GM06990 (cell line): ENCODE measurements at places on chromosomes 5 and 9.
A peak's percentile ranks its signal among the peaks of the same experiment; 100 is the strongest.

GRCh38 chr9:5549658-5550650, 39.6 kb downstream of the PDCD1LG2 start:
- no peak for DNase-seq

GRCh38 chr5:52262844-52263243, 524.9 kb upstream of the ITGA1 start:
- DNase-seq: no peak

GRCh38 chr5:88682881-88683361, 200.1 kb downstream of the MEF2C start:
- DNase-seq: no peak

GRCh38 chr5:89265511-89266179, 382.7 kb upstream of the MEF2C start:
- DNase-seq: no peak

DNA sequence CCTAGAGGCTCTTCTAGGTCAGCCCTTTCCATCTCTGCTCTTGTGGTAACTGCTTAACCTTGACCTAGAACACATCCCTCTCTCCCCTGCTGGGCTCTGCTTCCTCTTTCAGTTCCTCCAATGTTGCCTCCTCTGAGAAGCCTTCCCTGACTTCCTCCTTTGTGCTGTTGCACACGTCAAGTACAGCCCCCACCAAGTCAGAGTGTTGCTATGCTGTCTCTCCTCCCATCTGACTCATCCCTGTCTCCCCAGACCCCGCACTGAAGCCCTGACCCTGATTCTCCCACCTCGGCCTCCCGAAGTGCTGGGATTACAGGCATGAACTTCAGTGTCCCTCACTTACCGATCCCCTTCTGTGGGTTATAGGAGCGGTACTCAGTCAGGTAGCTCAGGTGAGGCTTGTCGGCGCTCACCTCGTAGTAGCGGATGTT, 10.4 kb upstream of the TRIM14 start:
- no peak for DNase-seq

- DNase-seq: no peak
Observed at GRCh38 chr5:179306191-179307012, 38.9 kb downstream of the ADAMTS2 start.

GRCh38 chr9:8616414-8616813, 816.8 kb upstream of the DMAC1 start:
- no peak for DNase-seq

DNA sequence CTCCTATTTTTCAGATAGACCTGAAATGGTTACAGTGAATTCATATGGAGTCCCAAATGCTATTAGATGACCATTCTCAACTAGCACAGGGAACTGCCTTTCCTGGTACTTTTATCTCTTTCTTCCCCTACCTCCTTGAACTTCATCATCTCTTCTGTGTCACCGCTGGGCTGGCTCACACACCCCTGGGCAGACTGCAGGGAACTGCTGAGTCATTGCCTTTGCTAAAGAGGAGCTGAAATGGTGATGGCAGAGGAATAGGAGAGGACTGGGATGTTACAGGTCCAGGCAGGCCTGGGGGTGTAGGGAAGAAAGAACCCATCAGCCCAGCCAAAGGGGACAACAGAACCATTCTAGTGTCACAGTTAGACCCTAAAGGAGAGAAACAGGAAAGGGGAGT, 322.3 kb downstream of the ASTN2 start:
- DNase-seq: no peak

- no peak for DNase-seq
Observed at GRCh38 chr9:108606401-108606800, 249.4 kb downstream of the ACTL7B start.

DNA sequence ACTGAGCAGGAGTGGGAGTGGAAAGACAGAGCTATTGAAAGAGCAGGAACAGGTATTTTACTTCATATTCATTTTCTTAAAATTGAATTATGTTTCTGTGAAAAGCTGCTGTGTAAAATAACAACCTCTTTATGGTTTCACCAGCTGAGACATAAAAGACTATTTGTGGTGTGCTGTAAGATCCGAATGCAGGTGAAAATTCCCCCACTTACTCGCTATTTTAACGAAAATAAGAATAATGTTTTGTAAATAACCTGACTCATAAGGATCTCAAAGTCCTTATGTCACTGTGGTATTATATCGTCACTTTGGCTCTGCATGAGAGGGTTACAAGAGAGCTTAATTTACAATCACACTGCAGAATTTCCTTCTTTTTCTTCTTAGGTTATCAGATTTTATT, 65.3 kb upstream of the NFIB start:
- DNase-seq: peak; percentile 3

GRCh38 chr9:96462541-96462940, 12.6 kb downstream of the HABP4 start:
- DNase-seq: no peak

DNA sequence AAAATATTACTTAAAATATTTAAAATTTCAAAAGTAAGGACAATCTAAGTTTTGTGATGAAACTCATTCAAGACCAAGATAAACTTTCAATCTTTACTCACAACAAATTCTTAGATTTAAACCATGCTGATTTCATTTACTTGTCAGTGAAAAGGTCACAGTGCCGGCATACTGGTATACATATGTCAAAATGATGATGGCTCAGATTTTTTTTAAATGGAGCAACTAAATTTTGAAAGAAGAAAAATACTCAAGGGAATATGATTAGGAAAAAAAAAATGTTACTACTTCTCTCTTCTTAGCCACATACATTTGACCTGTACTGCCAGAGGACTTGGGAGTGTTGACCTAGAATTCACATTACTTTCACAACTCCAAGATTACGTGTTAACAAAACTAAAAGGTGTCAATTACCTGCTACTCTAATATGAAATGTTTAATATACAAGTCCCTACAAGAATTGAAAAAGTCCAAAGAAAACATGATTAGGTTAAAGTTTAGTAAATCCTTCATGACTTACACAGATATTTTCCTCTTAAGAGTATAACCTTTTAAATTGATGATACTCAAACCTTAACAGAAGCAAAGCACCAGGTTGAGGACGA, 4.6 kb downstream of the EFNA5 start:
- DNase-seq: no peak
